ENCODE measurements at places on chromosomes 5 and 9. TPM values are rescaled to one million over a fixed set of nuclear protein-coding genes. Genes with fewer than 3 reads are reported as not detected.

CORO2A gene
- 2.8 TPM for total RNA-seq

PLAC8L1 gene
- not detected for total RNA-seq

PCDHA8 gene
- not detected for total RNA-seq

HAVCR1 gene
- total RNA-seq: not detected

DDX31 gene
- total RNA-seq: 14.2 TPM

IFNA21 gene
- not detected for total RNA-seq

STK32A gene
- total RNA-seq: 0.92 TPM

SYNPO gene
- 8.4 TPM for total RNA-seq

ENG gene
- 1.1 TPM for total RNA-seq

GRCh38 chr9:29208670-29209069, 1635.4 kb upstream of the C9orf72 start:
- DNase-seq: peak; percentile 26

DNA sequence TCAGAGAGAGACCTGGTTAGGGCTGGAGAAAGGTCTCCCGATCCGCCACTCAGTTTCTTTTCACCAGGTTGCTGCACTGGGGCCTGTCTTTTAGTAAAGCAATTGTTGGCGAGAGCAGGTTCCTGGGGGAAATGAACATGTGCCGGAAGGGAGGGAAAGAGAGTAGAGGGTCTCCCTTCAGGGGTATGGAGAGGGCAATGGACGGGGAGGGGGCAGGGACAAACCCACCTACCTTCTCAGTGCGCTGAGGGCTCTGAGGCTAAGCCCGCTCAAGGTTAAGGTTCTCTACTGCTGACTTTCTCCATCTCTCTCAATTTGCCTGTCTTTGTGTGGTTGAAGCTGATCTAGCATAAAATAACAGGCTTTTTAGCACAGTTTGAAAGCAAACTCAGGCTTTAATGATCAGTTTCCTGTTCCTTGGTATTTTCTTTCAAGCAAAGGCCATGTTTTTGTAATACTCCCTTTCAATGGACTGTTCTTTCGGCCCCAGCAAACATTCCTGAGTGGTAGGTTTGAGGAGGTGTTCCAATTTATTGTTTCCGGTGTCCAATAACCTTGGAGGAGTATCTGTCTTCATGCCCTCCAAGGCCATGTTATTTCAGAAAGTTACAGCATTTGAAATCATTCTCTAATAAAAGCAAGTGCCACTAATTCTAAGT, 25.5 kb upstream of the TRAF1 start:
- no peak for DNase-seq

- no peak for DNase-seq
Measured at GRCh38 chr5:98993512-98993911, 64.7 kb upstream of the CHD1 start.

GRCh38 chr9:105216440-105217178, 27.8 kb upstream of the SLC44A1 start:
- DNase-seq: no peak

GRCh38 chr9:119298076-119298853, 71.0 kb downstream of the BRINP1 start:
- no peak for DNase-seq

DNA sequence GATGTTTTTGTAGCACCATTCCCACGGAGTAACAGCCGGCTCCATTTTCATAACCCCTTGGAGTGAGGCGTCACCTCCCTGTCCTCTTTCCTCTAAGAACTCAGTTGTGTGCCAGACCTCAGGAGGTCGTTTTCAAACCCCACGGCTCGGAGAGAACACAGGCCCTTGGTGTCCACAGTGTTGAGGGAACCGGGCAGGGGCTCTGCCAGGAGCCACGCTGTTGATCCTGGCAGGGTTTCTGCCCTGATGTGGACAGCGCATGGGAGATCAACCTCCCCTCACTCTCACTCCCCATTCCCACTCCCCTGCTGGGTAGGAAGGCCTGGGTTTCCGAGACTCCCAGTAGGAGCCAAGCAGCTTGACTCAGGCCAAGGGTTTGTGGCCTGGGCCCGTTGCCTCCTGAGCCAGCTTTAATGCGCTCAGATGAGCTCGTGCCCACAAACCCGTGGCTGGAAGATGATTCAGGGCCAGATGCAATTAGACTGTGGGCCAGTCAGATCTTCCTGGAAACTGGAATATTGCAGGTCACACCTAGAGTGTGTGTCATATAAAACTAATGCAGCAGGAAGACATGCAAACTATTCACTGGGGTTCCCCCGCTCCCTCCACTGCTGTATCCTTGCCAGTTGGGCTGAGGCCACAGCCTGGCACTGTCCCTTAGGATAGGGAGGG, 133.4 kb downstream of the SLC12A2 start:
- peak; percentile 70 for DNase-seq

GRCh38 chr5:112418659-112419163, 366 bp downstream of the EPB41L4A start:
- DNase-seq: no peak

DNA sequence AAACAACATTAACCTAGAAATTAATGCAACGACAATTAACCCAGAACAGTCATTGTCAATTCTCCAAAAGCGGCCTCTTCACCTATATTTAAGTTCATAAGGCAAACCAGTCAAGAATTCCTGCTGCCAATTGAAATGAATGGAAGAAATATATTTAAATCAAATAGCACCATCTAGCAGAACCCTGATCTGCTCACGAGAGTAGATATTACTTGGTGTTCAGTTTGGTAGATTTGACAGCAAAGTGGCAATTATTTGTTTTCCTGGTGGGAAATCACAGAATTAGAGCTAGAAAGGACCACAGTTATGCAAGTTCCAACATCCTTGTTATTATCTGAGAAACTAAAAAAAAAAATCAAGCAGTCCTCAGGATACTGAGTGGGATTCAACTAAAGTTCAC, 2.3 kb downstream of the SSBP2 start:
- DNase-seq: no peak

DNA sequence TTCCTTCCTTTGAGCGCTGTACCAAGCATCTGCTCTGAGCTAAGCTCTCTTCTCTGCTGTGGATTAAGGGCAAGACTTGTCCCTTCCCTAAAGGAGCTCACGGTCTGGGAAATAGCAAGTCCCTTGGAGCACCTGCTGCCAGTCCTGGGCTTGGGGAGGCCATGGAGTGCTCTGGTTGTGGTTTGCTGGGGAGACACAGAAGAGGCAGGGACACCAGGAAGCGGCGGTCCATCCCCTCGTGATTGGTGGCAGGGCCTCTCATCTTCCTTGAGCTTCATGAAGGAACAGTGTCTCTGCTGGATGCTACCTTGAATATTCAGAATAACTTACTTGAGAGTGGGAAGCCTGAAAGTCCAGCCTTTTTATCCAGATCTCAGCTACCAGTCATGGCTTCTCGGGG, 35.3 kb downstream of the COL5A1 start:
- no peak for DNase-seq

- peak; percentile 4 for DNase-seq
Measured at GRCh38 chr9:4615251-4615650, 46.8 kb upstream of the PLPP6 start.

GRCh38 chr5:10421896-10422691, 19.6 kb upstream of the ROPN1L start:
- DNase-seq: no peak

GRCh38 chr9:135413086-135413375, 66.6 kb upstream of the PPP1R26 start:
- no peak for DNase-seq

DNA sequence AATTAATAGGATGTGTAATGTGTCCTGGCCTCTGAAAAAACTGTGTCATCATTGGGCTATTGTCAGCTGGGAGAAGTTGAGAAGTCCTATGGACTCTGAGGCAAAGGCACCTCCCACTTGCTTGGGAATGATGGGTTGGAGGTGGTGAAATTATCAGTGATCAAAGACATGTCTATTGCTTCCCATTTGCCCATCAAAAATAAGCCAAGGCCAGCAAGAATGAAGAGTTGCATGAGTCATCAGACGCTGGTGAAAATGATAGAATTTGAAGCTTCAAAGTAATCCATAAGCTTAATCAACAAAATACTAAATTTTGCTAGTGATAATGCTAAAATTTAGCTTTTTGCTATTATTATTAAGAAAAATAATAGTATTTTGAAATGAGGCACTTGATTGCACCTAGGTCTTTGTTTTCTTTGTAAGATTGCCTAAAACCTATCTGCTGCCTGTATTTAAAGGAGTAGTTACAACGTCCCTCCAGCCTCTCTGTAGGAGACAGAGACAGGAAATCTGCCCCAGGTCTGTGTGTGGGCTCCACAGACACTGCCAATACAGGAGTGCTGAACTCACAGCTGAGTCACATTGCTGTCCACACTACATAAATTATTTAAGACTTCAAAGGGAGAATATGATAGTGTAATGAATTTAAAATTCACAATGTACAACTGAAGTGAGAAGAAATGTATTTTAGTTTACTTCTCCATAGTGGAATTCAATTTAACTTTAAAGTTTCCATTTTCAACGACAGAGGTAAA, 48.4 kb upstream of the APC start:
- no peak for DNase-seq

DNA sequence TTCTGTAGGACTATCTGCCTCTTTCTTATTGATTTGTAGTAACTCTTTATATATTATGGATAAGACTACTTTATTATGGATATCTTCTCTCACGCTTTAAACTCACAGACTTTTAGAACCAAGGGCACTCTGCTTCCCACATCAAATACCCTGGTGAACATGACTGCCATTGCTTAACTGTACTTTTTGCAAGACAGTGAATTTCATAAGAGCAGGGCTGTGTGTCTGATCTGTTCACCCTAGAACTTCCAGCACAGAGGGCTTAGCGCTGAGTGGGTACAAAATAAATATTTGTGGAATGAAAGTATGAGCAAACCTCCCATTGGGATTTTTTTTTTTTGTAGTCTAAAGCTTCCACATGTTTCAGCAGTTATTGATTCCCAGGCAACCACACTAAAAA, 84.8 kb downstream of the CFAP77 start:
- no peak for DNase-seq

GRCh38 chr9:124202447-124202971, 55.2 kb upstream of the NEK6 start:
- no peak for DNase-seq

DNA sequence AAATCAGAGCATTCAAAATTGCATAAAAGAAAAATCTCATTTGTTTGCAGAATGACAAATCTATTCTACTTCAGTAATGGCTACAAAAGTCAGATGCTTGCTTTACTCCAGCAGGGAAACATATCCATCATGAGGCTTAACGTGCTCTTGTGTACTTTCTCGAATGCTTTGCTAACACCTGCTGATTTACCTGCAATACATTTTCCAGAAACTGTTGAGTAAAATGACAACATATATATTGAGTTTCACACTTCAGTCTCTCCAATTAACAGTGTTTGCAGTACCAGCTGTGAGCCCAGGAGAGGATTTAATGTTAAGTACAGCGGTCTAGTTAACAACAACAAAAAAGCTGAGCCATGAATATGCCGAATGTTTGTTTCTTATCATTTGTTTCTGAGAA, 391.5 kb upstream of the SMC2 start:
- no peak for DNase-seq

- peak; percentile 80 for DNase-seq
Measured at GRCh38 chr5:152178350-152178699, 226.8 kb downstream of the NMUR2 start.

DNA sequence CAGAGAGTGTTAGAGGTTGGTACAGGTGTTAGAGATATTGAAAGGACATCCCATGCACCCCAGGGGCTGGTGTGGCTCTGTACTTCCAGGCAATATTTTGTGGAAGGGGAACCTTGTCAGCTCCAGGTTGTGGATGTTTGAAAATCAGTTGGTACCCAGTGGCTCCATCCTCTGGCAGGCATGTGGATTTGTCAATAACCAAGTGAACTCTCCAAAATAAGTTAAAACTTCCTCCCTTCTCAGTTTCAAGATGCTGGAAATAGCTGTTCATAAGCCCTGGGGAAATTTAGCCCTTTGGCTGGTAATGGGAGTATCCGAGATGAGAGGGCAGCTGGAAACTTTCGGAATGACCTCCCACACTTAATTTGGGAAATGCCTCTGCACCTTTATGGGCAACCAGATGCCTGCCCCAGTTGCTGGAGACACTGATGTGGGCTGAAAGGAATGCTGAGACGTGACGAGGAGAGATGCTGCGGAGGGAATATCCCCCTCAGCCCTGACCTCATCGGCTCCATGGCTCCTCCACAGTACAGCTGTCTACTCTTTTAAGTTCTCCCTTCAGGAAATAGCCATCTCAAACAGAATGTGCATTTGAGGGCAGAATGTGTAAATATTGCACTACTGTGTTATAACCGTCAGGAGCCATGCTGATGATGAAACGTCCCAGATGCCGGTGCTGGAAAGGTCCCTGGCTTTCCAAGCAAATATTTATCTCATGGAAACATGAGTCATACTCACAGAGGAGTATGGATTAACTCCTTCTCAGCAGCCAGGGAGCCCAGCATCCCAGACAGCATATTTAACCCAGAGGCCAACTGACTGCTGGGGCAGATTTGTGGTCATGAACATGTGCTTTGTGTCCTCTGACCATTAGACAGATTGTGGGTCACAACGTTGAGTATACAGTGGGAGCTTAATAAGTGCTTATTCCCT, 29.5 kb downstream of the TGFBI start:
- peak; percentile 83 for DNase-seq

- DNase-seq: no peak
Measured at GRCh38 chr9:112783551-112783954, 33.0 kb downstream of the SNX30 start.

DNA sequence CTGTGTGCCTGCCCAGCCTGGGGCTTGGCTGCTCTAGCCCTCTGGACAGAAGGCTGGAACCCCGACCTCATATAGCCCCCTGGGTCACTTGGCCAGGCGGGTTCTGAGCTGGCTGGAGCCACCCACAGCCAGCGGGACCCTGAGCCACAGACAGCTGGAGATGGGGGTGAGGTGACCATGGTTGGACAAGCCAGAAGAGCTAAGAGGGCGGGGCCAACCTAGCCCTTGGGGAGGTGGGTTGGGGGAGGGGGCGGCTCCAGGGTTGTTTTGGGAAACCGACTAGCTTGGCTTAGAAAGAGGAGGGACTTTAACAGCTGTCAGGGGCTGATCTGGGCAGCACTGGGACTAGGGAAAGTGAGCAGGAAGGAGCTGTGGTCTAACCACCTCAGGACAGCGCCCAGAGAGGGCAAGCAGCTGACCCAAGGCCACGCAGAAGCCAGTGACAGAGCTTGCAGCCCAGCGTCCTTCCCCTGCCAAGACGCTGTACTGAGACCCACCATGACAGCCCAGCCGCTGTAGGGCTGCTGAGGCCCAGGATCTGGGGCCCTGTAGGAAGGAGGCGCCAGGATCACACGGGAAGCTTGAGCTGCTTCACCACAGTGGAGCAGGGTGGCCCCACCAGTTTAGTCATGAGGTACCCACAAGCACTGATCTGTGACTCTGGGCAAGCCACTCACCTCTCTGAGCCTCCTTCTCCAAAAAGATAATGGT, 2.2 kb downstream of the AIF1L start:
- DNase-seq: no peak

GRCh38 chr5:54476682-54477081, 21.2 kb downstream of the HSPB3 start:
- DNase-seq: no peak
